Stimulated activated CD4-positive, alpha-beta T cell treated with anti-CD3 and anti-CD28 coated beads, Interleukin-4, amount 100 ng/mL, for 48 hours (primary cell): ENCODE measurements at places on chromosomes 2 and 18.

- no peak for DNase-seq
Observed at GRCh38 chr2:225930687-225931086, 531.2 kb downstream of the NYAP2 start.

- no peak for DNase-seq
Observed at GRCh38 chr2:179538406-179539123, 273.9 kb upstream of the SESTD1 start.

DNA sequence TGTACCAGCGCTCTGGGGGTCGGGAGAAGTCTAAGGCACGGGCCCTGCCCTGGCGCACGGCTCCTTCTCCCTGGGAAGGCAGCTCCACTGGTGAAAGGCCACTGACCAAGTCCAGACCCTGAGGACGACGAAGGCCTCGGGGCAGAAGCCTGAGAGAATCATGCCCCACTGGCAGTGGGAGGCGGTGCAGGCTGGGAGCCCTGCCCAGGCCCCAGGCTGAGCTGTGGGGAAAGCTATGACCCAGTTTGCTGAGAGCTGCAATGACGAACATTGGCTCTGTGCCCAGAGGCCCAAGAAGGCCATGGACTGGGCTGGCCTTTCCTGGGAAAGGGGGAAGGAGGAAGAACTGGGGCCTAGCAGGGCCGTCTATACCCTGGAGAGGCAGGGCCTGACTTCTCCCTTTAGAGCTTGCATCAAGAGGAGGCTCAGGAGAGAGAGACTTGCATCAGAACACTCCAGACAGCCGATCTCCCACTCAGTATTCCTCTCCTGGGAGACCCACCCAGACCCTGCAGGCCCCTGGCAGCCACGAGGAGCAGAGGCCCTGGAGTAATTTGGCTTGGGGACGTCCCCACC, 32.9 kb downstream of the HS1BP3 start:
- DNase-seq: no peak

DNA sequence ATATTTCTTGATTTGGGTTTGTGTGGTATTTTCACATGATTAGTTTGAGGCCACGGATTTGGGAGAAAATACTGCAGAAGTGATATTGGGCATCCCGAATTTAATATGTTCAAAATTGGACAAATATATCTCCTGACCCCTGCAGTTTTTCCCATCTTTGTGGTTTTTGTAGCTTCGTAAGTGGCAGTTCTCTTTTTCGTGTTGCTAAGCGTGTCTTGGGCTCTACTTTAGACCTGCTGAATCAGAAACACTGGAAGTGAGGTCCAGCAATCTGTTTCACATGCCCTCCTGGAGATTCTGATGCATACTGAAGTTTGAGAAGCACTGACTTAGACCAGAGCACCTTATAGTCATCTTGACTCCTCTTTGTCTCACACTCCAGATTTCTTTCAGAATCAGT, 98.3 kb downstream of the EPB41L5 start:
- no peak for DNase-seq

- DNase-seq: no peak
Observed at GRCh38 chr2:231069379-231070054, 12.8 kb downstream of the PSMD1 start.

- no peak for DNase-seq
Observed at GRCh38 chr2:64978514-64979268, 10.5 kb upstream of the SLC1A4 start.

- peak; percentile 36 for DNase-seq
Observed at GRCh38 chr2:237440819-237441281, 26.9 kb upstream of the COL6A3 start.

GRCh38 chr2:1278125-1278524, 135.1 kb upstream of the TPO start:
- no peak for DNase-seq

GRCh38 chr2:46173636-46174250, 123.5 kb upstream of the EPAS1 start:
- DNase-seq: no peak
